ENCODE measurements at places on chromosomes 1 and 21. TPM values are rescaled to one million over a fixed set of nuclear protein-coding genes. Genes with fewer than 3 reads are reported as not detected.

Gene ST6GALNAC3
- 4.1 TPM for total RNA-seq

- DNase-seq: no peak
Observed at GRCh38 chr1:5388622-5389021, 603.6 kb downstream of the NPHP4 start.

- no peak for DNase-seq
Observed at GRCh38 chr1:198936371-198937083, 297.7 kb downstream of the PTPRC start.

Gene PROX1
- 0.88 TPM for total RNA-seq

Gene ARV1
- total RNA-seq: 12.0 TPM

Gene IVL
- 1.2 TPM for total RNA-seq

DNA sequence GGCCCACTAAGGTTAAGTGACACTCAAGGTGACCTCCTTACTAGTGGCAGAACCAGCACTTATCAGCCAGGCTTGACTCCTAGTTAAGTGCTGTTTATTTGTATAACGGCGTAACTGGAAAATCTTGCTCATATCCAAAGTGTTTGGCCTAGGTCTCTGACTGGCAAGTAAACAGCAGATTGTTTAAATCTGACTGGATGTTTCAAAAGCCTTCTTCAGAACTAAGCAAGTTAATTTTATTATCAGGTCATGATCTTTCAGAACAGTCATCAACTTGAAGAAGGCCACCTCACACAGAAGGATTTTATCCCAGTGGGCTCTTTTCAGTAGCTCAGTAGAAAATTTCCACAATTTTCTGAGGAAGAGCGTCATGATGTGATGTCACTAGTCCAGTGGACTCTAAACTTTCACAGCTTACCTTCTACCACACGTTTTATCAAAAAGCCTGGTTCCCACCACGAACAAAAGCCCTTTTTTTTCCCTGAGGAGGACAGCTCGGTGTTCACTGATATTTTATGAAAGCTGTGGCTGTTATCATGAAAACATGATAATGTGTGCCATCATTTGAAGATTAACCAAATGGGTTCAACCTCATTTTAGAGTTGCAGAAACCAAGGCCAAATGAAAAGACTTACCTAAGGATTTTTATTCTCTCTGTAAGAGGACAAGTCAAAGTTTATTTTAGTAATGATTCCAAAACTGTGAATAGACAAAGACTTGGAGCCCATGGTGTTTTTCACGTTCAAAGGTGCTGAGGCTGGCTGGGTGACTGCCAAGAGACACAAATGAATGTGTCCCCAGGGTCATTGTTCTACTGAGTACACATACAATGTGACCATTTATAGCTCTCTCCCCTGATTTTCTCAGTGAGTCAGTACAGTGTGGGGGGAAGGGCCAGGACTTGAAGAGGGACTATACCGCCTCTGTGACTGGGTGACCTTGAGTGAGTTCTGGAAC, 9.1 kb downstream of the SGIP1 start:
- no peak for DNase-seq

Gene LRRC53
- total RNA-seq: not detected
